ENCODE measurements at places on chromosomes 12 and 14.

DNA sequence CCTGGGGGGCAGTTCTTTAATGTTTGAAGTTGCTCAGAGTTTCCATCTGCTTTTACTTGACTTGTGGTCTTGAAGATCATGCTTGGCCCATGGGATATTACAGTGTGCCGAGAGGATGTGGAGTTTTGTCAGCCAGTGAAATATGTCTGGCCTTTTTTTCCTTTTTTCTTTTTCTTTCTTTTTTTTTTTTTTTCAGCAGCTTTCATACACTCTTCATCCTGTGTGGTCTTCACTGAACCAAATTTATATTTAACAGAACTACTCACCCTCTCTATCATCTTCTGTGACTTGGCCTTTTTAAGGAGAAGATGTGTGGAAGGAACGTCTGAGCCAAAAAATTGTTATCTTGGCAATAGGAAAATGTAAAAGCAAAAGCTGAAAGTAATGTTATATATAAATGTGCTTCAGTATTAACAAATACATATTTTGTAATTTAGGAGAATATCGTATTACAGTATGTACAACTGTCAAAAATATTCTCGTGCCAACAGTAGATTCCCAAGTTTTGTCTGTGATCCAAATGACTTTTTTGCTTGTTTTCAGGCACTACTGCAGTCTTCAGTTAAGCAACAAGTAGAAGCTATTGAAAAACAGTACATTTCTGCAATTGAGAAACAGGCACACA lies 200.6 kb downstream of the CCDC91 start:
- DNase-seq, result no peak

GRCh38 chr14:32074887-32075572 lies 2.1 kb upstream of the ARHGAP5 start:
- DNase-seq, result no peak

DNA sequence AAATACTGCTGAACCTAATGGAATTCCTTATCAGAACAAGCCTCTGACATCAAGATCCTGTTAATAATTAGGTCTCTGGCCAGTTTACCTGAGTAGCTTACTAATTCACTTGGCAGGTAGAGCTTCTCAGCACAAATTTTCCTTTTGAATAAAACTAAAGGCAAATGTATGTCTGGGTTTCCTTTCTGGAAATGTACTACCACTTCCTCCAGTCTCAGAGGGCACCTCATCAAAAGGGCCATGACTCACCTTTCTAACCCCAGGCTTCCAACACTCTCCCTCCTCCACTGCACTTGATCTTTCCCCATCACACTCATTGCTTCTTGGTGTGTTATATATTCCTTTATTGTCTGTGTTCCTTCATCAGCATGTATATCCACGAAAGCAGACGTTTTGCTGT lies 90.5 kb downstream of the SLC2A13 start:
- DNase-seq, result no peak

- no peak for DNase-seq
Measured at GRCh38 chr12:828726-829395, 76.5 kb downstream of the WNK1 start.

DNA sequence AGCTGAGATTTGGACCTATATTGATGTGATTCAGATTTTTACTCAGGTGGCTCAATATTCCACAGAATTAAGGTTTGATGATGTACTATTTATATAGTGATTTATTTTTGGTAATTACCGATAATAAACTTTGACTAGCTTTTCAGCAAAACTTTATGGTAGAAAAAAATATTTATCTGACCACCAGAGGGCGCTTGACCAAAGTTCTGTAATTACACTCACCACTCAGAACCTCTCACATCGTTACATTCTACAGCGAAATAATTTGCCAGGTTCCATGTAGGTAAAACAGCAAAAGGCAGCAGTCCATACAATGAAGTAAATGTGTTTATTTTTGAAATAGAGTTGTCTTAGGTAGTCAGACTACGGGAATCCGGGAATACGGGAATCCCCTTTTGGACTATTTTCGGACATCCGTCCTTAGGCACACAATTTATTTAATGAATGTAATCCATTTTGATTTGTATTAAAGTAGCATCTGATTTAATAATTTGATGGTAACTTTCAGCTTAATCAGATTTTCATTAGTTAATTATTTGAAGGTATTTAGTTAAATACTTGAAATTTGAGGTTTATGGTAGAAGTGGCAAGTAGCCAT lies 143.0 kb upstream of the DDHD1 start:
- no peak for DNase-seq

- no peak for DNase-seq
Measured at GRCh38 chr14:21026274-21026987, 1.6 kb upstream of the NDRG2 start.

GRCh38 chr12:131910302-131911027 lies 16.0 kb downstream of the ULK1 start:
- no peak for DNase-seq

GRCh38 chr14:52111583-52111982 lies 42.7 kb upstream of the NID2 start:
- no peak for DNase-seq

- DNase-seq, result no peak
Measured at GRCh38 chr12:86264451-86265328, 8.5 kb upstream of the MGAT4C start.

DNA sequence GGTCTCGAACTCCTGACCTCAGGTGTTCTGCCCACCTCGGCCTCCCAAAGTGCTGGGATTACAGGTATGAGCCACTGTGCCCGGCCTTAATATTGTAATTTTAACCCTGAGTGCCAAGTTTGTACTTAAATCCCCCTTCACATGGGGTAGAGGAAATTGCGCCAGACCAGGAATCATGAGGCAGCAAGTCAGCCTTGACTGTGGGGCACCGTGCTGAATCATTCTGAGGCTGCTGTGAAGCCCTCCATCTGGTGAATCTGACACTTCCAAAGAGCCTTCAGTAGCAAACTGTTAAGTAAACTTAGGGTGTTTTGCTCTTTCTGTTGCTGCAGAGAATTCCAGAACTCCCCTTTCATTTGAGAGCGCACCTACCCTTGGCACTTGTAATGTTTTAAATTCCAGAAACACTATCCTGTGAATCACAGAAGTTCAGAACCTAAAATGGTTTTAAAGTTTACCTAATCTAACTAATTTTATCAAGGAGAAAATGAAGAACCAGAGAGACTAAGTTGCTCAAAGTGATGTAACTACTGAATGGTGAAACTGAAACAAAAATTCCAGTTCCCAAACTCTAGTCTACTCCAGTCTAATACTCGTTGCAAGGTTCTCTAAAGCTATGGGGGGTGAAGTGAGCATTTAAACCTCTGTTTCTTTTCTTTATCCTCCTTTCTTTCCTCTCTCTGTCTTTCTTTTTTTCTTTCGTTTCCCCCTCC lies 7.5 kb downstream of the HEBP1 start:
- DNase-seq, result no peak

GRCh38 chr12:116336542-116337065 lies 59.1 kb upstream of the MED13L start:
- DNase-seq, result no peak

GRCh38 chr14:21036751-21037150 lies 2.1 kb upstream of the RNASE13 start:
- DNase-seq, result no peak

GRCh38 chr12:9649532-9649940 lies 20.0 kb upstream of the CLEC2D start:
- no peak for DNase-seq

DNA sequence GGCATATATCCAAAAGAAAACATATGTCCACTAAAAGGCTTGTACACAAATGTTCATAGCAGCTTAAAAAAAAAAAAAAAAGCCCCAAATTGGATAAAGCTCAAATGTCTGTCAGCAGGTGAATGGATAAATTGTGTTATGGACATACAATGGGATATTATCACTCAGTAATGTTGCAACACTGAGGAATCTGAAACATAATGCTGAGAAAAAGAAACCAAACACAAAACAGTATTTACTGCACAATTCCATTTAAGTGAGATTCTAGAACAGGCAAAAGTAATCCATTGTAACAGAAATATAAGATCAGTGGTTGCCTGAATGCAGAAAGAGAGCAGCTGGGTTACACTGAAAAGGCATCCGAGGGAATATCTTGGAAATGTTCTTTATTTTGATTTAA lies 117.9 kb downstream of the SLC15A5 start:
- DNase-seq, result no peak

GRCh38 chr12:54286042-54287030 lies 5.8 kb downstream of the HNRNPA1 start:
- no peak for DNase-seq

- no peak for DNase-seq
Measured at GRCh38 chr12:52369211-52369610, 1.9 kb upstream of the KRT85 start.

GRCh38 chr12:100687686-100688085 lies 106.9 kb upstream of the ANO4 start:
- DNase-seq, result no peak

DNA sequence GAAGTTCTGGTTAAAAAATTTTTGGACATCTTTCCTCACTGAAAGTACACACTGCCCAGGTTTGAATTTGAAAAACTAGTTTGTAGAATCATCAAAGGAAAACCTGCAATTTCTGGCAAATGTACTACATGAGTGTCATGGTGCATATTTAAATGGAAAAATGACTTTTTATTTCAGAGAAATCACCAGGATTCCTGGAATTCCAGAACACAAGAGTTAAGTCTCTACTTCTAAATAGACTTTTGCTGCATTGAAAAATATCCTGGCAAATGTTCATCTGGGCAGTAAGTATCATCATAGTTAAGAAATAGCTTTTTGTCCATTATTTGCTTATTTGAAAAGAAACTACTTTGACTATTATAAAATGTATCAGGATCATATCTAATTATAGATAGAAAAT lies 275.1 kb downstream of the PRKD1 start:
- DNase-seq, result no peak

GRCh38 chr12:12447837-12448236 lies 91.0 kb downstream of the BORCS5 start:
- no peak for DNase-seq

GRCh38 chr14:61043506-61043905 lies 62.5 kb downstream of the SLC38A6 start:
- DNase-seq, result no peak
